ENCODE measurements at places on chromosomes 6 and 20. TPM values are rescaled to one million over a fixed set of nuclear protein-coding genes. Genes with fewer than 3 reads are reported as not detected.
A peak's percentile ranks its signal among the peaks of the same experiment; 100 is the strongest.

Gene ADTRP
- total RNA-seq, result 2.6 TPM

Gene LCA5
- 12.1 TPM for total RNA-seq

Gene TUBB1
- not detected for total RNA-seq

DNA sequence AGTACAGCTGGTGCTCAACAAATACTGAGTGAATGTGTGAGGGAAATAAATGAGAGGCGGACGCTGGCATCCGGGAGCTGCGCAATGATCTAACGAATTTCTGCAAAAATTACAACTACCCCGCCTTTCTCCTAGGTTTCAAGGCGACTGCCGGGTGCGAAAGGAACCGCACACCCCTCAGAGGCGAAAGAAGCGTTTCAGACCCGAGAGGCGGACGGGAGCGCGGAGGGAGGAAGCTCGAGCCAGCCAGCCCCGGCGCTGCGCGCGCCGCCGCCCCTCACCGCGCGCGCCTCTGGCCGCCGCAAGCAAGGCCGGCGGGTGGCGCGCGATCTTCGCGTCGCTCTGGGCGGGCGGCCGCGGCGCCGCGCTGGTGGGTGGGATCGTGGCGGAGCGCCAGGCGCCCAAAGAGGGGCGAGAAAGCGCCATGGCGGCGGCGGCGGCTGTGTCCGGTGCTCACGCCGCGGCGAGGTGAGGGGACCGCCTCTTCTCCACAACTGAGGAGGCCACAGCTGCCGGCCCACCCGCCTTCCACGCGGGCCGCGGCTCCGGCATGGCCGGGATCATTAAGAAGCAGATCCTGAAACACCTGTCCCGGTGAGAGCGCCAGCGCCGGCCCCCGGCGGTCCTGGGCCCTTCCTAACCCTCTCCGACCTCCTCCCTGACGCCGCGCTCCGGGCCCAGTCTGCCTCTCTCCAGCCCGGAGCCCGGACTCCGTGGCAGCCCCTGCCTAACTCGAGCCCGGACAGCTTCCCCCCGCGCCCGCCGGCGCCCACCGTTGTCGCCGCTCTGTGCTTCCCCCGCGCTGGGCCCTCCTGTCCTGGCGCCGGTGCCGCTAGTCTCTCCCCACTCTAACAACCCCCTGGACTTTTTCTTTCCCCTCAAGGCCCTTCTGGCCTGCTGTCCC, at the start of gene BLTP3A:
Gene BLTP3A, plus strand, starts transcription at position 383 of the 904 bp plus-strand sequence. Its CDS starts 168 bp downstream, at position 551.
- peak; percentile 50 for DNase-seq

DNA sequence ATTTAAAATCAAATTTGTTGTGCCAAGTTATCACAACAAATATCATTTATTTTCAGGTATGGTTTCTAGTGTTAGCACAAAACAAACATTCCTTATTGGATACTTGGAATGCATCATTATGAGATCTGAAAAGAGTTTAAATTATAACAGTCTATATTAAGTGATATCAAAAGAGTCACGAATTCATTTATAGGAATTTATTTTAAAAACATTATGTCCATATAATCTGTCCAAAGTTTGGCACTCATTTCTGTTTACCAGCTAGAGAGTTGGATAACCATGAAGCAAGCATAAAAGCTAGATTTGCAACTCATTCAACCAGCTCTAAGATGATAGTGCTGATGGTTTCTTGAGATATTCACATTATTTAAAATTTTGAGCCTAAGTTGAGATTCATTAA, 453.2 kb downstream of the DOK5 start:
- no peak for DNase-seq

- DNase-seq, result no peak
These were observed 24.5 kb downstream of the ARFGEF2 start for GRCh38 chr20:48945840-48946514.

GRCh38 chr6:99014061-99014460, 66.3 kb upstream of the FBXL4 start:
- DNase-seq, result peak; percentile 2

DNA sequence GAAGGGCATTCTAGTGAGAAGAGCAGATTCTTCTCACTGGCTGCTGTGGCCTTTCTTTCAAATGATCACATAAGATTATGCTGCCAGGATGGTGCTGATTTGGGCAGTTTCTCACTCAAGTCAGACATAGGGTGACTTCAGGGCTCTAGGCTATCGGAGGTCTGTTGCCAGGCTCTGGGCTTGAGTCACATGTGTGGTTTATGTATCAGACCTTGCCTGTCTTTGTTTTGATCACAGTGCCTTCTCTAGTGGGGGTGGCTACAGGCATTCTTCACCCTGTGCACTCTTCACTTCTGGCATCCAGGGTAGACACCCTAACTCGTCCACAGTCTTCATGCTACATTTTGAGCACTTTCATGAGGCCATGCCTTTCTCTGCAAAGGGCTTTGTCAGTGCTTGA, 823.7 kb upstream of the MAN1A1 start:
- no peak for DNase-seq

- DNase-seq, result no peak
These were observed 158.7 kb upstream of the PDE10A start for GRCh38 chr6:165821754-165822153.

GRCh38 chr20:47099093-47099492, 204.4 kb downstream of the EYA2 start:
- no peak for DNase-seq

Gene TNXB
- 315 TPM for total RNA-seq

Gene SEMG1
- not detected for total RNA-seq

Gene ITPA
- 26.2 TPM for total RNA-seq

- no peak for DNase-seq
These were observed 29.0 kb downstream of the RNASET2 start for GRCh38 chr6:166927240-166927934.

DNA sequence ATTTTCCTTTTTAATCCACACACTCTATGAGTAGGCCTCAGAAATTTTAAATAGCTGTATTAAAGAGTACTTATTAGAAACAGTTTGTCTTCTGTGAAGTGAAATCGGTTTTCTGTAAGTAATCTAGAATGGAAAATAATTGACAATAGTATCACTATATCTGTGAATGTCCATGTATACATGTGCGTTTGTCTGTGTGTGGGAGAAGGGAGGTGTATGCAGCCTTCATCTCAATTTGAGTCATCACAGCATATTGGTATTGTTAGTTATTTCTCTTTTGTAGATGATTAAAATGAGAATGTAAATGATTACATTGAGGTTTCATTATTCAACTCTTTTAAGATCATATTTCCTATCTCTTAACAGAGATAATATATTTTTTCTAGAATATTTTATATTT, 206.0 kb downstream of the EYS start:
- DNase-seq, result no peak

- DNase-seq, result peak; percentile 91
These were observed 188.7 kb downstream of the CDC5L start for GRCh38 chr6:44576132-44576631.

DNA sequence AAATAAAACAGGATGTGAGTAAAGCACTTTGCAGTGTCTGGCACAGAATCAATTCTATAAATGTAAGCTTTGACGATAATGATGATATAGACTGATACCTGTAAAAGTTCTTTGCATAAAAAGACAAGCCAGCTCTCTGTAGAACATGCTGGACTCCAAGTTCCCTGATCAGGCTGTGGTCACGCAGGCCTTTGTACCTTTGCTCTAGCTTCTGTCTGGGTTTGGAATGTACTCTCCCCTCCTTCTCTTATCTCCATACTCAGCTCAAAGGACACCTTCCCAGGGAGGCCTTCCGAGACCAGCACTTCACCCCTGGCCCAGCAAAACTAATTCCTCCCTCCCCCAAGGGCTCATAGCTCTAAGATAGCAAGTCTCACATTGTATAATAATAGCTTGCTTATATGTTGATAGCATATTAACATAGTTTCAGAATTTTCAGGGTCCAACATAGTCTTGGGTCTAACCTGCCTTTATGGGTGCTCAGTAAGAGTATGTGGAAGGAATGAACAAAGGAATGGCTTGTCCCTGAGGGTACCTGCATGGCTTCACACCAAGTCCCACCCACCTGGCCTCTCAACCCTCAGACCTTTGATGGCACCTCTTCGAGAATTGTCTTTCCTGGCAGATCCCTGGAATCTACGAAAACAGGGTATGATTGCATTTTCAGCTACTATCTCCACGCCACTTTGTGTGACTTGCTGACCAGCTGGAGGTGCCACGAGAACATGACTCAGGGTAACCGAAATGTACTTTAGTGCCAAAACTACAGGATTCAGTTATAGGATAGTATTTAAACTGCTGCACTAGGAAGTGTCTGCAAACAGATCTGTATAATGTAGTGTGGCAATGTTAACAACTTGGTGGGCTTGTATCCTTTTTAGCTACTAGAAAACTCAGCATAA, 41.7 kb upstream of the PIM1 start:
- peak; percentile 84 for DNase-seq

Gene MYLK4
- total RNA-seq, result 0.98 TPM

Gene MYMX
- total RNA-seq, result not detected

DNA sequence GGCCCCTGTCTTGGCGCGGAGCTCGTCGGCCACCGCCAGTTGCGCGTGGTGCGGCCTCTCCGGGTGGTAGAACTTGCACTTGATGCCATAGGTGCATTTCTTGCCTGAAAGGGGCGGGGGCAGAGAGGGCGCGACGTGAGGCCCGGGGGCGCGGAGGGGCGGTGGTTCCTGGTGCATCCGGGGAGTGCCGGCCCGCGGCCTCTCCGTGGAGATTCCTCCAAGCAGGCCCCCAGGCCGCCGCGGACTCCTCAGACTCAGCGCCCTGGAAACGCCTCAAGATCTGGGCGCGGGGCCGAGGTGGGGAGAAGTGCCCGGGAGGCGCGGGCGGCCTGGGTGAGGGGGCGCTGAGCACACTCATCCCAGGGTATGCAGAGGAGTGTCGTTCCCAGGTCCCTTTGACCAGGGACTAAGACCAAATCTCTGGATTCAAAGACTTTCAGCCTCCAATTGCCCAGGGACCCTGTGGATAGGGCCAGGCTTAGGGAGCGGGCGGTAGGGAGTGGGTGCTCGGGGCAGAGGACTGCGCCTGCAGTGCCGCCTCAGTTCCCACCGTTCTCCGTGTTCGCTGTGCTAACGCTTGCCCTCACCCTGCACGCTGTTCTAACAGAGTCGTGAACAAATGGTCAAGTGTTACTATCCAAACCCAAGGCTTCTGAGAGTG, 33.3 kb downstream of the ZC3H12D start:
- no peak for DNase-seq

Gene RNF144B
- total RNA-seq, result 1.2 TPM

DNA sequence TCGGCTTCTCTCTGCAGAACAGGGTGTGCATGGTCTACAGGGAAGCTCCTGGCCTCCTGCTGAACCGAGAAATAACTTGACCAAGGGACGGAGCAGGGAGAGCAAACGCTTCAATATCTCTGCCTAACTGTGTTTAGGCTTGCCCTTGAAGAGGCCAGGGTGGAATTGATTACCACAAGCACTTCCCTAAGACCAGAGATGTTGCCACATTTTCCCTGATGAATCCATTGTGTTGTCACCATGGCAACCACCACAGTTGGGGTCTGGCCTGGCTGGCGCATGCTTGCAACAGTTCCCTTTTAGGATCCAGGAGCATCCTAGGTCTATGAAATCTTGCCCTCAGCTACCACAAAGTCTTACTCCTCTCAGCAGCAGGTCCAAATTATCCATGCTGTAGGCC, 213.5 kb upstream of the SULF2 start:
- DNase-seq, result no peak

DNA sequence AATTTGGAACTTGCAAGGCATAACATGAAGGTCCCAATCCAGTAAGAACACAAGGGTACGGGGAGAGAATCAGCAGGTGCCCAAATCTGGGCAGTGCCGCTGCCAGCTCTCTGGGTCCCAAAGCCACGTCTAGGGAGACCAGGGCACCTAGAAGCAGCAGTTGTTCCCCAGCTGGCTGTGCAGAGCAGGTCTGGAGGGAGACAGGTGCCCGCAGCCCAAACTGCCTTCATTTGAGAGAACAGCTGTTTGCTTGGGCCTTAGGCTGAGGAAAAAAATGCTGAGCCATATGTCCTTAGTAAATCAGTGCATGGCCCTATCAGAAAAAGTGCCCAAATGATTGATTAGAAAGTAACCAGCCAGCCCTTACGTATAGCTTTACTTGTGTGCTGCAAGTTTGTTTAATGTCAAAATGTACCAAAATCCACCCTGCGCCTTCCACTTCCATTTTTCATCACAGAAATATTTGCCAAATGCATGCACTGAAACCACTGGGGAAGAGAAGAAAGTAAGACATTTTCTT, 9.1 kb upstream of the PRELID3B start:
- no peak for DNase-seq

GRCh38 chr6:145313041-145313855, 422.1 kb downstream of the EPM2A start:
- no peak for DNase-seq
